ENCODE measurements at places on chromosomes 1 and 21.

- DNase-seq = peak; percentile 19
Measured at GRCh38 chr21:41564871-41565274, 56.9 kb upstream of the TMPRSS2 start.

- DNase-seq = no peak
Measured at GRCh38 chr1:14653461-14653960, 55.0 kb downstream of the KAZN start.

DNA sequence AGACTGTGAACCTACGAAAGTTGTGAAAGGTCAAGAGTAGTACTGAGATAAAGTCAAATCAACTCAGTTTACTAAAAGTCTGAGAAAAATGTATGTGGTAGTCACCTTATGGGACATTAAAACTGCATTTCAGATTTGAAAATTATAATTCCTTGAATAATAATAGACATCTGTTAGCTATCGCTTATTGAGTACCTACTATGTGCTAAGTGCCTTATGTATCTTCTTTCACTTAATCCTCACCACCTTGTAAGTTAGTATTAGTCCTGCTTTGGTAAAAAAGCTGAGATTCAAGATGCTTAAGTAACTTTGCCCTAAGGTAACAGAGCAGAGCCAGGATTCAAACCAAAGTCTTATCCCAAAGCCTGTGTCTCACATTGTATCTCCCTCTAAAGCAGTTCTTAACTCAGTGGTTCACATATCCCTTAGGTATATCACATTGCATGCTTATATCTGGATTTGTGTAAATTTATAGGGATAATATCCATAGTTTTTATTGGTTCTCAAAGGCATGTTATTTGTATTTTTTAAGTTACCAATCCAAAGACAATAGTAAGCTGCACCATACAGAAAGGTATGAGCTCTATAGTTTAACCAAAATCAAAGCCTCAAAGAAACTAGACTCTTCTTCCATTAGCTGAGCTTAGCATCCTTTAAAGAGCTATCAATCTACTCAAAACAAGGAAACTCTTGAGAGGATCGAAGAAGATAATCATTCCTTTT is 865 bp downstream of the PIGC start:
- DNase-seq = no peak

DNA sequence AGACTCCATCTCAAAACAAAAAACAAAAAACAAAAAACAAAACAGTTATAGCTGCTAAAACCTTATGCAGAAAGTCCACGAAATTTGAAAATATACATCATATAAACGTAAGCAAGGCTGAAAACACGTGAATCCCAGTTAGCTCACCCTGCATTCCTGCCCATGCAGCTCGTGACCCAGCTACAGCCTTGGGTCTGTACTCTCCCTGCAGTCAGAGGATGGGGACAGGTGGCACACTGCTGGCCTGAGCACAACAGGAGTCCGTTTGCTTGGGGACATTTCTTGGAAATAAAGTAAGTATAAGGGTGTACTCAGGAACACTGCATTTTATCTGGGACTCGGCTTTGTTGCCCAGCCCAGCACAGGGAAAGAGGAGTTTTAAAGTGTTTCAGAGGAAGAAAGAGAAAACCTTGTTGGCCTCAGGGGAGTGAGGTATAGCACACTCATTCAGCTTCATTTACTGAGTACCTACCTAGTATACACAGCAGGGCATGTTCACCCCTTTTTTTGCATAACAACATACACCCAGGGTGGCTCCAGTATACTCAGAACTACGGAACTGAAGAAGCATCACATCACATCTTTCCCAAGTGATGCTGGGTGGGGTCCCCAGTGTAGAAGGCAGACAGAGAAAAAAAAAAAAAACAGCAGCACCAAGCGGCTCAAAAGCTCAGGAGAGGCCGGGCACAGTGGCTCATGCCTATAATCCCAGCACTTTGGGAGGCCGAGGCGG is 44.1 kb downstream of the CAPZB start:
- no peak for DNase-seq

DNA sequence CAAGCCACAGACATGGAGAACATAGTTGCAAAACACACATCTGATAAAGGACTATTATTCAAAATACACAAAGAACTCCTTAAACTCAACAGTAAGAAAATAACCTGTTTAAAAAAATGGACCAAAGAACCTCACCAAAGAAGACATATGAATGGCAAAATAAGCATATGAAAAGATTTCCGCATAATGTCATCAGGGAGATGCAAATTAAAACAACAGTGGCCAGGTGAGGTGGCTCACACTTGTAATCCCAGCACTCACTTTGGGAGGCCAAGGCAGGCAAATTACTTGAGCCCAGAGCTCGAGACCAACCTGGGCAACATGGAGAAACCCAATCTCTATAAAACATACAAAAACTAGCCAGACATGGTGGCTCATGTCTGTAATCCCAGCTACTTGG is 50.4 kb downstream of the PRPF38A start:
- DNase-seq = no peak

GRCh38 chr1:7993593-7994479 is 32.3 kb downstream of the ERRFI1 start:
- DNase-seq = no peak

GRCh38 chr21:46457801-46458314 is 833 bp upstream of the DIP2A start:
- no peak for DNase-seq

GRCh38 chr1:185324118-185324517 is 7.1 kb upstream of the IVNS1ABP start:
- DNase-seq = no peak

- DNase-seq = no peak
Measured at GRCh38 chr1:109609881-109610280, 9.5 kb downstream of the GNAT2 start.

DNA sequence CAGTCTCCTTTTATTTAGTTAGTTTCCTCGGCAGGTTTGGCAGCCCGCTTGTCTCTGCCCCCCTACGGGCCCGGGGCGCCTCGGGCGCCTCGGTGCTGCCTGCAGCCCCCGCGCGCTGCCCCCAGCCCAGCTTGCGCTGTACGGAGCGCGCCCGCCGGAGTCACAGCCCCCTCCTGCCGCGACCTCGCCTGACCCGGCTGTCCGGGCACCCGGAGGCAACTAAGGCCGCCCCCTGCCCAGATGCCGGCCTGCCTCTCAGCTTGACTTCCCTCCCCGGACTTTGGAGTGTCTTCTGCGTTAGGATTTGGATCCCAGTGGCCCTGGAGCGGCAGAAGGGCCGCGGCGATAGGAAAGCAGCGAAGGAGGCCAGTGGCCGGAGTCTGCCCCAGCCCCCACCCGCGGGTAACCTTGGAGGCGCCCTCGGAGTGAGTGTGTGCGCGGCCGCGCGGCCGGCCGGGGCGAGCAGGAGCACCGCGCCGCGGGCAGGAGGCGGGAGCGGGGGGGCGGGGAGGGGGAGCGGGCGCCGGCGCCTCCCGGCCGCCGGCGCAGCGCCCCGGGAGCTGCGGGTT is 7.6 kb downstream of the CDKN2C start:
- DNase-seq = peak; percentile 16

GRCh38 chr1:40709100-40709801 is 17.7 kb downstream of the NFYC start:
- DNase-seq = peak; percentile 42

- DNase-seq = no peak
Measured at GRCh38 chr21:32814528-32814927, 43.0 kb upstream of the PAXBP1 start.

GRCh38 chr1:150775276-150775675 is 9.7 kb upstream of the CTSS start:
- no peak for DNase-seq

DNA sequence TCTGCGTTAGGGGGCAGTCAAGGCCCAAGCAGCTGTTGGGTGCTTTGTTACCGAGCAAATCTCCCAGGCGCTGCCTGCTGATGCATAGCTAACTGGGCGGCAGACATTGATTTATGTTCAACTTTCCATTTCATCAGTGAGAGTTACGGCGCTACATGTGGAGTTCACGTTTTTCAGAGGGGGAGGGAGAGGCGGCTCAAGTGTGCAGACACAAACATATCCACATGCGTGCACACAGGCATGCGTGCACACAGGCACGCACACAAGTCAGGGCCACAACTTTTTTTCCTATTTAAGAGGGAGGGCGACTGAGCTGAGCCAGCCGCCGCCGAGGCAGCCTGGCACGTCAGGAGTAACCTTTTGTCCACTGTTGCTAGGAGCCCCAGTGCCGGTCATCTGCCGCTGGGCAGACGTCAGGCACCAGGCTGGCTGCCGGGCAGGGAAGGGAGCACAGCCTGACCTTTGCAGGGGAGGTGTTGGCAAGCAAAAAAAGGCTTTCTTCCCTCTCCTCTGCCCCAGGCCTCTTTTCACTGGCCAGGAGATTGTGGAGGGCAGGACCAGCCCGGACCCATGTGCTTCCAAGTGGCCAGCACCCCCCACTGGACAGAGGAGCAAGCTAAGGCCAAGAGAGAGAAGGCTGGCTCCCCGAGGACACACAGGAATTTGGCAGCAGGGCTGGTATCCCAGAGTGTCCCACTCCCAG is 73.3 kb downstream of the MRPL37 start:
- no peak for DNase-seq

DNA sequence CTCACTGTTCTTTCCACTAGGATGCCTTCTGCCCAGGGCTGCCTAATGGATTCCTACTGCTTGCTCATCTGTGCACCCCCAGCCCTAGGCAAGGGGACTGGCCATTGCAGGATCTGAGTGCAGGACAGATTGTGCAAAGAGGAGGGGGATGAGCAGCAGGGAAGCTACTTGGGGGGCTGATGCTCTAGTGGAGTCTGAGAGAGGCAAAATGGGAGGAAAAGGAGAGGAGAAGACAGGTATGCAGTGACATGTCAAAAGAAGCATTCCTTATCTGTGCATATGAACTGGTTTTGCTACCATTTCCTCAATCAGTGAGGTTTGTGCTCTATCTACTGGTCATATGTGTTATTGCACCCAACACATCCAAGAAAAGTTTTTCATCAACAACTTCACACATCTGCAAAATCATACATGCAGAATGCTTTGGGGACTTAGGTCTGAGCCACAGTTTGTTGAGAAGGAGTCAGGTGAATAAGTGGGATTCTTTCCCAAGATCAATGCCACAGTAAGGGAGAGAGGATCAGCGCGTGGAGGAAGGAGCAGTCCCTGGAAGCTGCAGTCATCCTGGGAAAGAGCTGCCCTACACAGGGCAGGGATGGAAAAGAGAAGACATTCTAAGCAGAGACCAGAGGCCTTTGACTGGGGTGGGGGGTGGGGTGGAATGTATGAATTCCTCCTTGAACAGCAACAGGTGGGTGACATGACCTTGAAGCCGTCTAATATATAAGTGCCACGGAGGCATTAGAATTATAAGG is 14.4 kb downstream of the SLC5A9 start:
- DNase-seq = no peak

GRCh38 chr21:21101911-21102310 is 103.7 kb downstream of the NCAM2 start:
- no peak for DNase-seq

GRCh38 chr1:169298441-169298840 is 69.2 kb downstream of the NME7 start:
- no peak for DNase-seq

GRCh38 chr1:112954945-112955772 is 837 bp downstream of the SLC16A1 start:
- peak; percentile 75 for DNase-seq

DNA sequence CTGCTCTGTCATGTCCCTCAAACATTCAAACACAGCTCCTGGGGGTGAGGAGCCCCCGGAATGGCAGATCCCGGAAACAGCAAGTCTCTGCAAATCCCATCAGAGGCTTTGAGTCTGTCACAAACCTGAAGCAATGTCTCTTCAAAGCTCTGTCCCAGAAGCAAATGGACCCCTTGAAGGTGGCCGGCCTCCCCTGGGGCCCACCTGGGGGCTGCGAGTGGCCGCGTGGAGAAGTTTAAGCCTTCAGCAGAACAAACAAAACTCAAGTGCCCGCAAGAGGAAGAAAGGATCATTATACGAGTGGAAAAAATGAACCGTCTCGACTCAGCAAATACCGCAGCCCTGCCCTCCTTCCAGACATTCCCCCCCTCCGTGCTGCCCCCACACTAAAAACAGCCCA is 53.3 kb downstream of the PRDM16 start:
- no peak for DNase-seq

GRCh38 chr1:193419295-193419694 is 232.9 kb upstream of the B3GALT2 start:
- DNase-seq = no peak

- DNase-seq = no peak
Measured at GRCh38 chr1:214247501-214248041, 33.4 kb upstream of the SMYD2 start.

- DNase-seq = no peak
Measured at GRCh38 chr1:103576065-103576464, 4.7 kb downstream of the AMY2B start.

GRCh38 chr1:118291661-118292060 is 106.6 kb upstream of the SPAG17 start:
- DNase-seq = no peak

- no peak for DNase-seq
Measured at GRCh38 chr21:21230672-21231071, 232.5 kb downstream of the NCAM2 start.

DNA sequence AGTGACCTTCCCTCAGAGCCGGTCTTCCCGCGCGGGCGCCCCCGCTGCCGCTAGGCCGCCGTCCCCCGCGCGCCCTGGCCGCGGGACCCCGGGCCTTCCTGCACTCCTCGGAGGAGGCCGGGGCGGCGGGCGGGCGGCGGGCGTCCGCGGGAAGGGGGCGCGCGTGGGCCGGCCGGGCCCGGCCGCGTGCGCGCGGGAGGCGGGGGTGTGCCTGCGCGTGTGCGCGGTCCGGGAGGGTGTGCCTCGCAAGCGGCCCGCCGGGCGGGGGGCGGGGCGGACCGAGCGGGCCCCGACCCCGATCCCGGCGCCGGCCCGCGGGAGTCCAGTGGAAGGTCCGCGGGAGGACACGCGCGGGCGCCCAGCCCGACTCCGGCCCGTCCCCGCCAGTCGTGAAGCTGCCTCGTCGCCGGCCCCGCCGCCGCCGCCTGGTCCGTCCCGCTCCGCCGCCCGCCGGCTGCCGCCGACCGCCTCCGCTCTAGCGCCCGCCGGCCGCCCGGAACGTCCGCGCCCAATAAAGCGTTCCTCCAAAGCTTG is 438 bp downstream of the MRPS6 start:
- peak; percentile 29 for DNase-seq

- DNase-seq = no peak
Measured at GRCh38 chr1:217097819-217098218, 374.6 kb upstream of the ESRRG start.

- DNase-seq = no peak
Measured at GRCh38 chr1:202723708-202724107, 13.5 kb upstream of the SYT2 start.

GRCh38 chr1:204431310-204432184 is 19.9 kb upstream of the PPP1R15B start:
- peak; percentile 85 for DNase-seq

GRCh38 chr1:150121236-150121862 is 28.4 kb upstream of the PLEKHO1 start:
- DNase-seq = no peak

DNA sequence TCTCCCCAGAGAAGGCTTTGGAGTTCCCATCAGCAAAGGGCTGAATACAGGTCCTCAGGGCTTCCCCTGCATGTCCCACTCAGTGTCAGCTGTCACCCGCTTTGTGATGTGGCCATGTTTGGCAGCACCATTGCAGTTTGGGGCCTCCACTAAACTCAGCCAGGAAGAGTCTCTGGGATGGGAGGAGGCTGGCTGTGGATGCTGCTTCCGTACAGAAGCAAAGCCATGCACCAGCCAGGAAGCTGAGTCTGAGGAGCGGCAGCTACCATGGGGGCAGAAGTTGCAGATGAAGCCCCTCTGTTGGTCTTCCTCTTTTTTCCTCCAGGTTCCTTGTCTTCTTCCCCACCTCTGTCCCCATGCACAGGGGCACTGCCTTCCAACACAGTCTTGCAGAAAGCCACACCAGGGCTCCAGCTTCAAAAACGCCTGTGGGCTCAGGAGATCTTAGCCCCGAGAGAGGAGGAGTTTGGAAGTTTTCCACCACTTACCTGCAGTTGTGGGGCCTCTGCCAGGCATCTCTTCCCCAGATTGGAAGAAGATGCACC is 416.8 kb downstream of the NPHP4 start:
- no peak for DNase-seq

All from activated CD4-positive, alpha-beta T cell treated with anti-CD3 and anti-CD28 coated beads, Interleukin-2, amount 50 U/mL, for 48 hours (primary cell).